Fibroblast of villous mesenchyme (primary cell): ENCODE measurements at places on chromosomes 7 and 10. TPM values are rescaled to one million over a fixed set of nuclear protein-coding genes. Genes with fewer than 3 reads are reported as not detected.

Gene CTAGE6
- 0.32 and 0.43 TPM in 2 replicates for total RNA-seq

Gene NFE2L3
- 6.1 and 6.9 TPM in 2 replicates for total RNA-seq

GRCh38 chr10:944034-944831 lies 12.7 kb upstream of the LARP4B start:
- DNase-seq = peak; percentile 59

- DNase-seq = peak; percentile 73
These were observed 559 bp downstream of the DBF4 start for GRCh38 chr7:87876869-87877234.

DNA sequence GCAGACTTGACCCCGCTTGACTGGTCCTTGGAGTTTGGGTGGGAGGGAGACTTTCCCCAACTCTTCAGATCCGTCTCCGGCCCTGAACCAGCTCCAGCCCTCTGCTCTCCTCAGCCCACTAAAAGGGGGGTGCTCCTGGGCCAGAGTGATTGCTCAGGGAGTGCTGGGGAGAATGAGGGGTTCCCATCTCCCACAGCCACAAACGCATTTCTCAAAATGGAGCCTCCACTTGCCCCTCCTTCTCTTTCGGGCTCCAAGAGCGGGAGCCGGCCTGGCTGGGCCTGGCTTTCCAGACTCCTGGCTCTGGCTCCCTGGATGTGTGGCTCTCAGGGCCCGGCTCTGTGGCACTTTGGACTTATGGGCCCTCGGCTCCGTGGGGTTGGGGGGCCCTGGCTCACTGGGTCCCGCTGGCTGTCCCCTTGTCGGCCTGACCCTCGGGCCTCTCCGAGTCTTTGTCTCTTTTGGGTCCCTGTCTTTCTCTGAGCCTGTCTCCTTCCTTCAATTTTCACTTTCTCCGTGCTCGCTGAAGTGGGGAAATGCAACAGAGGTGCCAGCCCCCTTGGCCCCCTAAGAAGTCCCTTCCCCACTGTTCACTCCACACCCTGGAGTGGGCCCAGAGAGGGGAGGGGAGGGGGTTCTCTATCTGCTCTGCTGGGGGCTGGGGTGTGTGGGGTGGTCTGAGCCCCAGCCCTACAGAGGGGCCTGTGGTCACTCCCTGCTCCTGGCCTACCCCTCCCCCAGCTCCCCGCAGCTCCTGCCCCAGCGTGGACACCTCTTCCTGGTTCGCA lies 713 bp downstream of the LZTS2 start:
- DNase-seq = peak; percentile 32

- DNase-seq = no peak
These were observed 17.2 kb upstream of the INHBA start for GRCh38 chr7:41720046-41720445.

DNA sequence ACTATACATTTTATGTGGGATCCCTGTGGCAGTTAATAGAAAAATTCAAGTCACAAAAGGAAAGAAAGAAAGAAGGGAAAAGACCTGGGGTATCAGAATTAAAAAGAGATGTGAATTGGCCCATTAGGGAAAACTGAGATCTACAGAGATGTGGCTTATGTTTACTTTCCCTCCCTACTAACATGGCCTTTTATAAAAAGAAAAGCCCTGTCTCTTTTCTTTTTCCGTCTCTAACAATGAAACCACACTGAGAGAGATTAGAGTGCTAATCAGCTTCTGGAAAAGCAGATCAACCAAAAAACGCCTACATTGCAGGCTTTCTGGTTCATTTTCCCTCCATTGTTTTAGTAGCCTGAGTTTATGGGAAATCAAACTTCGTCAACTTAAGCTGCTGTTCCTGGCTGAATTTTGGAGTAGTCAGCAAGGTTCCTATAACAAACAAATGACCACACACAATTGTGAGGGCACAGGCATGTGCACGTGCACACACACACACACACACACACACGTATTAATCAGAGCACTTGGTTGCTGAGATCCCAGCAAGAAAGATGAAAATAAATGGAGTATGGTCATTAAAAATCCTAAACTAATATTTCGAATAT lies 235.1 kb downstream of the SORCS1 start:
- no peak for DNase-seq

- DNase-seq = no peak
These were observed 51.4 kb upstream of the EGFR start for GRCh38 chr7:54967377-54967776.

DNA sequence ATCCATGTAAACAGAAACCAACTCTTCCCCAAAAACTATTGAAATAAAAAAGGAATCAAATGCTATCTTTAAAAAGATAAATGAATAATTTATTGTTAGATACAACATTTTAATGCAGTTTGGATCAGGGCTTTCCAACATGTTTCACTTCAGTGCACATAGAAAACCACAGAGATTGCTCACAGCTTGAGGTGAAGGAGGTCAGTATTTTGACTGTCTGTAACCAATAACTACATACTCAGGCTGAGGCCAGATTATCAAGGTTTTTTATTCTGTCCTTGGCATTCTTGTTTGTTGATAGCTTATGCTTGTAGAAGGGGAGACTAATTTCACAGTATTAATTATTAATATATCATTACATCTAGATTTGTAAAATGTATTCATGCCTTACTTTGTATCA lies 195.5 kb downstream of the PRKG1 start:
- DNase-seq = peak; percentile 11

DNA sequence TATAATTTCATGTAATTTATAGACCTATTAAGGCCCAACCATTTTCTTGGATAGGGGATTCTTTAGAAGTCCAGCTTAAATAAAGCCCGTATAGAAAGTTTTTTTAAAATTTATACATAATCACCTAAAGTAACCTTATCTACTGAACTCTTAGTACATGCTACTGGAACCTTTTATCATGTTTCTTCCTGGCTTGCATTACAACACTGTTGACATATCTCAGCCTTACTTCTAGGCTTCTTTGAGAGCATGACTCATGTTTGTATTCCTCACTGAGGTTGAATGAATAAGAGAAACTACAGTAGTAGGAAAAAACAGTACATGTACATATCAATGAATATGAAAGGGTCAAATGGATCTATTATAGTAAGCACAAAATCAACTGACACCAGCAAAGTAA lies 8.2 kb upstream of the MAGI2 start:
- peak; percentile 83 for DNase-seq

DNA sequence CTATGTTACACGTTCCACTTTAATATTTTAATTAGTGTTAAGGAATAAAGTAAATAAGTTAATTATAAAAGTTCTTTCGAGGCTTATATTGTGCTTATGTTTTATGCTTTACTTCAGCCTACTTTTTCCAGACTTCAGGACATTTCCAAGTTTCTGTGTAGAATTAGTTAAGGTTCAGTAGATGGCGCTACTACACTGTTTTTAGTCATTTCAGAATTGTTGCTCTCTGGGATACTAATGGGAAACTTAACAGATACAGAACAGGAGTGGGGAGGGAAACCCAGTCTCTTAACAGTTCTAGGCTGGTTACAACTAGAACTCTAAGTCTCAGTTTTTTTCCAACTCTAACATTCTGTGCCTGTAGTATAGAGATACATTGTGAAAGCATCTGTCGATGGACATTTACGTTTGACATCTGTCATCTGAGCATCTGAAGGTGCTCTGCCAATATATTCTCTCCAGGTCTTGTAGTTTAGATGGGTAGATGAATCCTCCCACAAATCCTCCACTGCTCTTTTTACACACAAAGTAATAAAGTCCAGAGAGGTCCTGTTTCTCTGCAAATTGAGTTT lies 56.8 kb upstream of the FAM171A1 start:
- DNase-seq = peak; percentile 62

DNA sequence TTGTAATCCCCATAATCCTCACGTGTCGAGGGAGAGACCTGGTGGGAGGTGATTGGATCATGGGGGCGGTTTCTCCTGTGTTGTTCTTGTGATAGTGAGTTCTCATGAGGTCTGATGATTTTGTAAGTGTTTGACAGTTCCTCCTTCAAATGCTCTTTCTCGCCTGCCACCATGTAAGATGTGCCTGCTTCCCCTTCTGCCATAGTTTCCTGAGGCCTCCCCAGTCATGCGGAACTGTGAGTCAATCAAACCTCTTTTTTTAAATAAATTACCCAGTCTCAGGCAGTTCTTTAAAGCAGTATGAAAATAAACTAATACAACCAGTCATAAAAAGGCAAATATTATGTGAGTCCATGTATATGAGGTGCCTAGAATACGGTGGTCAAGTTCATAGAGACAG lies 87.5 kb downstream of the FRMD4A start:
- DNase-seq = no peak
